Activated CD4-positive, CD25-positive, alpha-beta regulatory T cell treated with anti-CD3 and anti-CD28 coated beads, Interleukin-2, amount 50 U/mL, for 72 hours (primary cell): ENCODE measurements at places on chromosomes 3 and 15.

DNA sequence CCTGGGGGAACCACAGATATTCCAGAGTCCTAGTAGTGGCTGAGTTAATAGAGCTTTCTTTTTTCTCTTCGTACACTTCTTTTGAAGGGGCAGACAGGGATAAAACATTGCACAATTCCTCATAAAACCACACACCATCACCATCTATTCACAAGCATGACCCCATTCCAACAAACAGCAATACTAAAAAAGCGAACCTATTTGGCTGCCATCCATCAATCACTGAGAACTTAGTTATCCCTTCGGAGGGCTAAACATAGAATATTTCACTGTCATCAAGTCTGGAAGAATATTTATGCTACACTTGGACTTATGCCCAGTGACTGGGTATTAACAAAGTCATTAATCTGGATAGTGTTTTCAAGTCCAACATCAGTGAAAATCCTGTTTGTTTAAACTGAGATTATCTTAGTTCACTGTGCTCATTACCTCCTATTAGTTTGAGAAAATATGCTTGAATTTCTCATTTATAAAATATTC lies 80.3 kb upstream of the PRTG start:
- DNase-seq: no peak

GRCh38 chr3:110767156-110767555 lies 304.5 kb upstream of the NECTIN3 start:
- no peak for DNase-seq

- no peak for DNase-seq
Observed at GRCh38 chr3:24047513-24047912, 102.4 kb downstream of the NR1D2 start.

GRCh38 chr3:59886790-59887189 lies 837.0 kb upstream of the CFAP20DC start:
- no peak for DNase-seq

DNA sequence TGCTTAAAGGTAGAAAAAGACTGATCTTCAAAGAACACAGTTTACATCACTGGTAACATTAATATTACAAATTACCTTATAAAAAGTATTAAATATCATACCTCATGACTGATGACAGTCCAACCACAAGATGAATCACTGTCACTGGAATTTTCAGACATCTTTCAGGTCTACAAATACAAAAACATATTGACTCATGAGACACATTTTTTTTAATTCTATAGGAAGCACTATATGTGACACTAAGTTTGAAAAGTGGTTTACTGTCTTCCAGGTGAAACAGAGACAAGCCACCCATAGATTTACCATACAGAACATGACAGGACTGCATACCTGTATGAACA lies 18.9 kb downstream of the CCPG1 start:
- no peak for DNase-seq

- no peak for DNase-seq
Observed at GRCh38 chr3:26438981-26439884, 183.3 kb upstream of the LRRC3B start.

DNA sequence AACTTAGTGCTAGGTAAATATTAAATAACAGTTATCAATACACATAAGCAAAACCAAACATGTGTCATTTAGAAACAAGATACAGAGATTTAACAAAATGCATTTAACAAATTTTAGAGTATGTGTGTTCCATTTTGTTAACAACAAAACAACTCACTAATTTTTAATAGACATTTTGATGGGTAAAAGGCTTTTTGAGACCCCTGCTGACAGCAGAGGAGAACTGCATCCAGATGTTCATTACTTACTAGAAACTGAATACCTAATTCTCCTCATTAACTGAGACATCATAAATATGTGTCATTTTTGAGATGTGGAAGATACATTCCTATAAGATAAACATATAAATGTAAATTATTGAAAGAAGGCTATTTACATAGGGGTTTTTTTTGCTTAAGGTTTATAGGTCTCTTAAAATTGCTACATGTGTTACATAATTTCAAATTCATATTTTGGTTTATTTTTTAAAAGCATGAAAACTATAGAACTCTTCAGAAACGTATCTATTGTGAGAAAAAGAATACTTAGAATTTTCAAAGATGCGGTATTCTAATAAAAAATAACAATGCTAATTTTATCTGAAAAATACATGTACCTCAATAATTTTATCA lies 1009.8 kb downstream of the TUSC7 start:
- DNase-seq: no peak

- no peak for DNase-seq
Observed at GRCh38 chr3:158249183-158249582, 139.3 kb downstream of the RSRC1 start.

- no peak for DNase-seq
Observed at GRCh38 chr3:37283011-37283410, 108.6 kb upstream of the LRRFIP2 start.

- DNase-seq: peak; percentile 80
Observed at GRCh38 chr3:196969660-196970546, 1.3 kb upstream of the PIGZ start.

- no peak for DNase-seq
Observed at GRCh38 chr15:95911570-95912279, 418.8 kb upstream of the NR2F2 start.

DNA sequence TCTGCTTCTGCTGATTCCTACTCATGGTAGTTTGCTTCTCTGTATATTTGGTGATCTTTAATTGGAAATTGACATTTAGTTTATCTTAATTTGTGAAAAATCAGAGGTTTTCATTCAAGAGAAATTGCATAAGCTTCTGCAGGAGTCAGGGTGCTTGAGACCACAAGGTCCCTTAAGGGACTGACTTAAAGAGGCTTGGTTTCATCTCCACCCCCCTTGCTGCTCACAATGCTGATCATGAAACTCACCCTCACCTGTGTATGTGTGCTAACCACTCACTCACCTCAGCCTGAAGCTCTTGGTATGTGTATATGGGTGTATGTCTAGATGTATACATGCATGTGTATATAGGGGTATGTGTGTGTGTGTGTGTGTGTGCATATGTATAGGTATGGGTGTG lies 11.4 kb downstream of the PGPEP1L start:
- no peak for DNase-seq

DNA sequence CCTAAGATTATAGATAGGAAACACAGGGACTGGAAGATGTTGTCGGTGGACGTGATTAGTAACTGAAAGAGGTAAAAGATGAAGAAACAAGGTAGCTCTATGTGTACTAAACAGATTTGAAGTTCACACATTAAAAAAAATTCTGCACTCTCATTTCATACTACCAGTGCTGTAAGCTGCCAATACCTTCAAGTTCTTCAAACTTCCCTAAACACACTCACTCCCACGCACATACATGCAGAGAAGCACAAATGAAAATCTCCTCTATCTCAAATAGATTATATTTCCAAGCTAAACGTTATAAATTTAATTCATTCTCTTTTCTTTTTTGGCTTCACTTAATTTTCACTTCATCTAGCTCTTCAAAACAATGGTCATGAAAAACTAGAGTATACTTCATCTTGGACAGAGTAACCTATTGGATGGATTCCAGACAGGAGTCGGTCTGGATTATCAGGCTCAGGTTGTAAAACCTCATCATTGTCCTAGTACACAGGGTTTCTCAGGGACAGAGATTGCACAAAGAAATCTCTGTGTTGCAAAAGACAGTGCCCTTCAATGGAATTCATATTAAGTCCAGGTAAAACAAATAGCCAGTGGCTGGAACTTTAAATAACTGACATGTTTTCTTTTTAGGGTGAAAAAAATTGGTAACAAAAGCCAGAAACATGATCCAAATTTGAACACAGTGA lies 408.1 kb upstream of the ZNF385D start:
- no peak for DNase-seq

GRCh38 chr3:185796431-185797107 lies 28.3 kb downstream of the IGF2BP2 start:
- DNase-seq: no peak

DNA sequence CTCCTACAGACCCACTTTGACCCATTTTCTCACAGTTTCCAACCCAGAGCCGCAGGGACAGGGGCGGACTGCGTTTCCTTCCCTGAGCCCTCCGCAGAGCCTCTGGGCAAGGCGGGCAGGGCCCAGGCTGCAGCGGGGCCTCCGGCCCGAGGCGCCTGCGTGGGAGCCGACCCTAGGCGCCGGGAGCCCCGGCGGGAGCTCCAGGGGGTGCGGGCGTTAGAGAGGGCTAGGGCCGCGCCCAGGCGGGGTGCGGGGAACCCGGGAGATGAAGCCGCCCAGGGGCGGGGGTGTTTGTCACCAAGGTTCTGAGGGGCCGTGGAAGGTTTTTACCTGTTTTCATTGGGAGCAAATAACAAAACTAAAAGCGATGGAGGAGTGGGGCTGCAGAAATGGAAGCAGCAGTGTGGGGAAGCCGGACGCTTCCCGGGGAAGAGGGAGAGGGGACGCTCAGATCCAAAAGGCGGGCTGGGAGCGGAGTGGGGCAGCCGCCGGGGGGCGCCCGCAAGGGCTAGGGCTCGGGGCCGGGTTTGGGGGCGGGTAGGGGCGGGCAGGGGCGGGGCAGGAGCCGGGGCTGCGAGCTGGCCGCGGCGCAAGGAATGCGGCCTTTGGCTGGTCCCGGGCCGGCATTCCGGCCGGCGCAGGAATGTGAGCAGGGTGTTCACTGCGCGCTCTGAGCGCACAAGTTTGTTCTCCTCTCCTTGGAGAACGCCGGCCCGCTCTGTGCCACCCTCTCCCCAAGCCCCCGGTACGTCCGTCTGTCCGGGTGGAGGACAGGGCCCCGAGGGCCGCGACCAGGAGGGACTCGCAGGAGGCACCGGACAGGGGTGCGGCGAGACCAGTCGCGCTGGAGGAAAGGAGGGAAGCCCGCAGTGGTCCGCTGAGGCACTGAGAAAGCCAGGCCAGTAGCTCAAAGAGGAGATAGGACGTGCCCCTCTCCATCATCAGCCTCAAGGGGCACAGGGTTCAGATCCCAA lies 61.1 kb downstream of the AMOTL2 start:
- DNase-seq: no peak

GRCh38 chr15:101406526-101407195 lies 82.8 kb downstream of the PCSK6 start:
- no peak for DNase-seq

DNA sequence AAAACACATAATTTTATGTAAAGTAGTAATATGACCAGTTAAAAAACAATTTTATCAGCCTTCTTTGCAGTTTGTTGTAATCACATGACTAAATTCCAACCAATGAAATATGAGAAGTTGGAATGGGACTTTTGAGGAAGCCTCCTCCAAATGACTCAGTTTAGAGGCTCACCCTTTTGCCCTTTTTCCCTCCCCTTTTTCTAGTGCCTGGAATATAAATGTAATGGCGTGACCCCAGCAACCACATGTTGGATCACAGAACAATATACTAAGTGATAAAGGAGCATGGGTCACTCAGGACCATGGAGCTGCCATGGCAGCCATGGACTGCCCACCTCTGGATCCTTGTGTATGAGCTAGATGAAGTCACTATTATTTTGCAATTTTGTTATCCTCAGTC lies 48.8 kb upstream of the HEG1 start:
- no peak for DNase-seq

- DNase-seq: no peak
Observed at GRCh38 chr3:179666436-179667035, 13.7 kb downstream of the USP13 start.

GRCh38 chr3:121998030-121998580 lies 23.9 kb downstream of the ILDR1 start:
- DNase-seq: no peak

DNA sequence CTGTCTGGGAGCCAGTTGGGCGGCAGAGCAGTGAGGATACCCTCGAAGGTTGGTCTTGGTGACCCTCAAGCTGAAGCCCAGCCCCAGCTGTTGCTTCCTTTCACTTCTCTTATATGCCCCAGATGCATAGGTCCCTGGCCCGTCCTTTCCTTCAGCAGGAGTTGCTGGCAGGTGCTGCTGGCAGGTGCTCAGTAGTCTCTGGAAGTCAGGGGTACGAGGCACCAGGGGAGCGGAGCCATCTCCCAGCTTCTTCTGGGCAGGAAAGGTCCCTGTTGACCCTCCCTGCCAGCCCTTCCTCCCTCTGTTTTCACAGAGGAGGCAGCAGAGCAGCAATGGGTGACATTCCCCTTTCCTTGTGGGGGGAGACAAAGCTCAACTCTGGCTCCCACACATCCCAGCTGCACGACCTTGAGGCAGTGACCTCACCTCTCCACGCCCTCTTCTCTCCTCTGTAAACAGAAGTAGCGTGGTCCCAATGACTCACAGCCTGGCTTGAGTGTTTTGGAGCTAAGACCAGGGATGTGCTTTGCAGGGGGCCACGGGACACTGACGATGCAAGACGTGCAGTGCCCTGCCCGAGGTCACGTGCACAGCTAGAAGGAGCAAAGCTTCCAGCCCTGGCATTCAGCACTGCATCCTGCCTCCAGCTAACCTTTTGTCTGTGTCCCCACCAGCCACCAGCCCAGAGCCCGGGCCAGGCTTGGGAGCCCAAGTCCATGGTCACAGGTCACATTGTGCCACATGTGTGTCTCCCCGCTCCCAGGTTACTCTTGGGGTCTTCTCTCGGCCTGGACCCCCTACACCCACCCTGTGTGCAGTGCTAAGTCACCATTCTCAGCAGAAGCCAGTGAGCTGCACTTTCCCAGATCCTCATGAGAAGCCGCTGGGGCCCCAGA lies 49.7 kb downstream of the SLC6A6 start:
- no peak for DNase-seq

DNA sequence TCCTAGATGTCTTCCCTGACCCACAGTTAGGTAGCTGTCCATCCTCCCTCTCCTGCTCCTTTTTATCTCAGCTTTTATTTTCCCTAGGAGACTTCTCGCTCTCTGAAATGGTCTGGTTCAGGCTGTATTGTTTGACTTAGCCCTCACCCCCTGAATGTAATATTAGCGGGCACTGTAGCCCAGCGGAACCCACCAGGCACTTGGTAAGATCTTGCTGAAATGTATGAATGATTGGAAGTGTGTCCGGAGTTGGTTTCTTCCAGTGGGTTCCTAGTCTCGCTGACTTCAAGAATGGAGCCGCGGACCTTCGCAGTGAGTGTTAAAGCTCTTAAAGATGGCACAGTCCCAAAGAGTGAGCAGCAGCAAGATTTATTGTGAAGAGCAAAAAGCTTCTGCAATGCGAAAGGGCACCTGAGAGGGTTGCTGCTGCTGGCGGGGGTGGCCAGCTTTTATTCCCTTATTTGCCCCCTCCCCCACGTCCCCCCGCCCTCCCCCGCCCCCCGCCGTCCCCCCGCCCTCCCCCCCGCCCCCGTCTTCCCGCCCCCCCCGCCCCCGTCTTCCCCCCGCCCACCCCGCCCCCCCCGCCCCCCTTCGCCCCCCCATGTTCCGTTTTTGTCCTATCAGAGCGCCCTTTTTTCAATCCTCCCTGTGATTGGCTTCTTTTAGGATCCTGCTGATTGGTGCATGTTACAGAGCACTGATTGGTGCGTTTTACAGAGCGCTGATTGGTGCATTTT lies 694 bp upstream of the EEFSEC start:
- DNase-seq: no peak

DNA sequence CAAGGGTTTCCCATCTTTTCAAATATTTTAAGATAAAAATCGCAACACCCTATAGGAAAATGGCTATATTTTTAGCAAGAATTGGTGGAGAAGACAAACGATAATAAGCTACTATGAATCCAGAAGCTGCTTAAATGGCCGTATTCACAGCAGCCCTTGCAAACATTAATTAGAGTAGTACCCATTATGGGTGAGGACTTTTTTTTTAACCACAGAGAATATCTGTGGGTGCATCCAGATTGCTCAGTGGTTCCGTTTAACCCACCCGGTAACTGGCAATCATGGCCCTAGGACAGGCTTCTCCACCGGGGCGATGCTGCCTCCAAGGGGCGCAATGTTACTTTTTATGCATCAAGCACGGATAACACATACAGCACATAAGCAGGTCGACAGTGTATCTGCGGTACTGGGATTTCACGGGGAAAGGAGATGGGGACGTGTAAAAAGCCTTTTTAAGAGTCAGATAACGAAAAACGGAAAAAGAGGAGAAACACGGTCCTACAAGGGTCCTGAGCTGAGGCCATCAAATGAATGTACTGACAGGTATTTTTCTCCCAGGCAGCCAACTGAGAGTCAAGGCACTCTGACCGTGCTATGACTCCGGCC lies 968 bp upstream of the TMEM266 start:
- DNase-seq: no peak
